Activated T-helper 1 cell treated with anti-CD3 and anti-CD28 coated beads, Interleukin-12 subunit alpha, Interleukin-12 subunit beta, Interleukin-2, Interleukin-4 antibody, amounts not matched to agents 30 ng/mL and 10 ng/mL and 1 ng/mL, durations not matched to agents 14 hours and 24 hours and 36 hours (primary cell): ENCODE measurements at places on chromosomes 13 and 19.

DNA sequence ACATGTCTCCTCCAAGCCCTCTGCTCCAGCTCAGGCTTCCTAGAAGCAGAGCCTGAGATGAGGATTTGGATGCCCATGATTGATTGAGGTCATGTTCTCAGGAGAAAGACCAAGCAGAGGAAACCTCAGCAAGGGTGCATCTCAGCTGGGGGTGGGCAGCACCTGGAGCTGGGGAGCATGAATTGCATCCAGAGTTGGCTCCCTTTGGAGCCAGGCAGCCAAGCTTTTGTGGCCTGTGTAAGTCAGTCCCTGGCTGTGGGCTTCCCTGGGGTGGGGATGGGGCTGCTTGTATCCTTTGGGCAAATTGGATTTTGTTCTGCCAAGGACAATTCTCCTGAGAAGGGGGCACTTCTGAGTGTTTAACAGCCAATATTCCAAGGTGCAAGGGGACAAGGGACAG, 91.5 kb upstream of the WASF3 start:
- DNase-seq: no peak

- no peak for DNase-seq
Observed at GRCh38 chr13:27375686-27376326, 48.6 kb upstream of the GTF3A start.

- DNase-seq: no peak
Observed at GRCh38 chr19:10966809-10967208, 6.0 kb downstream of the SMARCA4 start.

DNA sequence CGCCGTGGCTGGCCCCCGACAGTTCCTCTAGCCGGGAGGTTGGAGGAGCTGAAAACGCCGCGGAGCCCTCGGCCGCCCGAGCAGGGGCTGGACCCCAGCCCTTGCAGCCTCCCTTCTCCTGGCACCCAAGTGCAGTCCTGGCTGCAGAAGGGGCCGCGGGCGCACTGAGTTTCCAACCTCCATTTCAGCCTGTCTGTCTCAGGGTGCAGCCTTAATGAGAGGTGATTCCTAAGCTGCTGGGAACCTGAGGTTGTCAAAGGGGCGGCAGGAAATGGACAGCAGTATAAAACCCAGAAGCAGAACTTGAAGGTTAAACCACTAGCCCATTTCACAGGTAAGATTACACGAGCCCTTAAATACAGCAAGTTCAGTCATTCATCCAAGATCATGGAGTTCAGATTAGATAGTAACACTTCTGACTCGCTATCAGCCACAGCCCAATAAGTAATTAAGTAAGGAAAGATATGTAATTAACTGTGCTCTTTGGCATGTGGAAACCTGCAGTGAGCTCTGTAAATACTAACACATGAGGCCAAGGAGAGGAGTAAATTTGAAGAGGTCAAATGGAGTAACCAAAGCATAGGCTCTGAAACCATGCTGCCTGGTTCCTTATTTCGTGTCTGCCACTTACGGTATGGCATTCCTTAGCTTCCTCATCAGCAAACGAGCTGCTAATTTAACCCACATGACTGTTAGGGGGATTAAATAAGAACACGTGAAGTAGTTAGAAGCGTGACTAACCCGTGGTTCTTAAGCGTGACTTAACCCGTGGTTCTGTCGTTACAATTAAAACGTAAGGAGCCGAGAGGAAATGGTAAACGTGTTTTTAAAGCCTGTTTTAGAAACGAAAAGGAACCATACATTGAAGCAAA, 686 bp downstream of the SETDB2 start:
- peak; percentile 21 for DNase-seq

DNA sequence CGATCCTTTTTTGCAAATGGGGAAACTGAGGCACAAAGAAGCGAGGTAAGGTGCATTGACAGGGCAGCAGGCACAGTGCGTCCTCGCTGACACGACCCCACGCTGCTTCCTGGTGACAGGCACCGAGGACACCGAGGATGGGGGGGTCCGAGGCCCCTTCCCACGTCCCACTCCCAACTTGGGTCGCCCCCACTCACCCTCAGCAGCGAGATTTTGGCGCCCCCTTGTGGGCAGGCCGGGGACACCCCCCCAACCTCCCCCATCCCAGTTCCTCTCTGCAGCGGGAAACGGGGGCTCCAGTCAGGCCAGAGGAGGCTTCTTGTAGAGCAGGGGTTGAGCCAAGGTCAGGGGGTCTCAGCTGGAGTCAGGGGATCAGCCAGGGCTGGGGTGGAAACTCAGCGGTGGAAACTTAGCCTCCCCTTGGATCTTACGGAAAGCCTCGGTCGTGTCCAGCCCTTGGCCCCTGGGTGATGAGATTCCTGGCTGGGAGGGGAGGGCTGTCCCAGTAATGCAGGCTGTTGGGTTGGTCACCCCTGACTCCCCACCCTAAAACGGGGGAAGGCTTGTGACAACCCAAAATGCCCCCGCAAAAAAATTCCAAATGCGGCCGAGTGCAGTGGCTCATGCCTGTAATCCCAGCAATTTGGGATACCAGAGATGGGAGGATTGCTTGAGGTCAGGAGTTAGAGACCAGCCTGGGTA, 8.2 kb downstream of the SMIM24 start:
- DNase-seq: no peak
